ENCODE measurements at places on chromosomes 3 and 15. TPM values are rescaled to one million over a fixed set of nuclear protein-coding genes. Genes with fewer than 3 reads are reported as not detected.

The ADAMTS17 gene
- 19.7 TPM for total RNA-seq

The RLBP1 gene
- total RNA-seq: 3.6 TPM

The MOBP gene
- 433 TPM for total RNA-seq

The ADAMTS7 gene
- 4.9 TPM for total RNA-seq

The GOLGA8G gene
- not detected for total RNA-seq

Data from spinal cord (tissue), 10 donors.